ENCODE measurements at places on chromosomes 2 and 18.

DNA sequence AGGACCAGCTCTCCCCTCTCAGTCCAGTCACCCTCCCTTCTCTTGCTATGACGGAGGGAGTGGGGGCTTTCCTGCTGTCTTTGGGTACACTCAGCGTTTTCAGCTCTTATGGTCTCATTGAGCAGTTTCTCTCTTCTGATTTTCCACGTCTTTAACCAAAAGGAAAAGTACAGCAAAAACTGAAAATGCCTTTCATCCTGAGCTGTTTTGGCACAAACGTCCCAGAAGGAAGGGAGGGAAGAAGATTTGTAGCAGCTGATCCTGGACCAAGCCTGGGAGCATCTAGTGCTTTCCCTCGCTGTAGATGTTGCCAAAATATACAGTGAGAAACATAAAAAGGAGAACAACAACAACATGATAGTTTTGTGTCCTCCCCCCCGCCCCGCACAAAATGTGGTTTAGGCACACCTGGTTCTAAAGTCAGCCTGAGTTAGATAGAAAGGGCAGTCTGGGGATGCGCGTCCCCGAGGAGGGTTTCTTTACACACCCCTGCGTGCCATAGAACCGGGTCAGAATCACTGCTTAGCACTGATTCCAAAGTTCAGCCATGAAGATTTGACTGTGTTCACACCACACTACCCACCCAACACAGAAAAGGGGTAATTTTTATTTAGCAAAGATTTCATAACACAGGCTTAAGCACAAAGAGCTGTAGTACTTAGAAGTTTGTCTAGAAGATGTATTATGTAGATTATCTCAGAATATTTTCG, 53.4 kb downstream of the SLC40A1 start:
- no peaks in the 10 kb centered on the region for H3K36me3 ChIP-seq
- H3K27me3 ChIP-seq: no peaks in the 10 kb centered on the region
- H3K4me3 ChIP-seq: no peak overlapping the region
- no peak for DNase-seq

DNA sequence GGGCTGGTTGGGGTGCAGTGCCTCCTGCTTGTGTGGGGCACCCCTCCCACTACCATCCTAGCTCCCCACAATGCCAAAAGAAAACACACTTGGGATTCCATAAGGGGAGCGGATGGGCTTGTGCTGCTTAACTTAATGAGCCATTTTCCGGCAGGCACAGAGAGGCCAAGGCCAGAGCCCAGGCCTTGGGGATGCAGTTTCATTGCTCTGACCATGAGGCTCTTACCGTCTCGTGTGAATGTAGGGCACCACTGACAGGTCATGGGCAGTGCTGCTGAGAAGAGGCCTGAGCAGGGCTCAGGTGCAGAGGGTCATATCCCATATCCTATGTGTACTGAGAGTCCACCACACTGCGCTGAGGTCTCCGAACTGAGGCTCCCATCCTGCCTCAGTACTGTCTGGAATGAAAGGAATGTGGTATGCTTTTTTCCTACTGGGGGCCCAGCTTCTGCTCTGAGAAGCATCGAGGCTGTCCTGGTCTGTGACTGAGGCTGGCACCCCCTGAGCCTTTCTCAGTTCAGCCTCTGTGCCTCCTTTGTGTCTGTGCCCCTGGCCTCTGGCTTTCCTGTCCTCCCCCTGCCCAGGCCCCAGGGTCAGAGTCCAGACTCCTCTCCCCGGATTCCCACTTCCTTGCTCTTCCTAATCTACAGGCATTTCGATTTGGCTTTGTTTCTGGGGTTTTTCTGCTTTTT, 45.2 kb upstream of the MAPRE3 start:
- peaks cover 5% of the 10 kb centered on the region for H3K27me3 ChIP-seq
- H3K4me3 ChIP-seq: no peak overlapping the region
- H3K36me3 ChIP-seq: no peaks in the 10 kb centered on the region
- DNase-seq: no peak

DNA sequence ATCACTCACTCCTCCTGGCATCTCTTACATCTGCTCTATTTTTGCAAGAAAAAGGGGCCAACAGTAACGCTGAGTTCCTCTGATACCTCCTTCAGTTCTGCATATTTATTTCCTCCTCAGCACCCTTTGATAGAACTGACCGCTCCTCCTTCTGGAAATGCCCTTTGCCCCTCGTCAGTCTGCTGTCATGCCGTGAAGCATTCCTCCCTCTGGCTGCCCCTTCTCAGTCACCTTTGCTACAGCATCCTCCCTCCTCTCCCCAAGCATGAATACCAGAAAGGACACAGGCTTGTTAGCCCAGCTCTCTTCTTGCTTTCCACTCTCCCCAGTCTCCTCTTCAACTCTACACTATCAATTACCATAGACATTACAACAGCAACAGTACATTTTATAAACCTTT, 135.4 kb downstream of the NBAS start:
- H3K4me1 ChIP-seq: no peaks in the 10 kb centered on the region
- H3K27me3 ChIP-seq: no peaks in the 10 kb centered on the region
- no peak for DNase-seq
- H3K27ac ChIP-seq: no peak overlapping the region
- H3K36me3 ChIP-seq: peaks cover 7% of the 10 kb centered on the region

GRCh38 chr2:207183506-207183905, 17.8 kb upstream of the KLF7 start:
- H3K4me1 ChIP-seq: no peaks in the 10 kb centered on the region
- no peaks in the 10 kb centered on the region for H3K27me3 ChIP-seq
- no peak overlapping the region for H3K4me3 ChIP-seq
- no peaks in the 10 kb centered on the region for H3K36me3 ChIP-seq
- no peak for DNase-seq
- H3K27ac ChIP-seq: no peak overlapping the region

GRCh38 chr2:166184789-166185188, 57.0 kb upstream of the SCN1A start:
- no peak overlapping the region for H3K27ac ChIP-seq
- no peaks in the 10 kb centered on the region for H3K4me1 ChIP-seq
- no peak overlapping the region for H3K4me3 ChIP-seq
- no peaks in the 10 kb centered on the region for H3K27me3 ChIP-seq

DNA sequence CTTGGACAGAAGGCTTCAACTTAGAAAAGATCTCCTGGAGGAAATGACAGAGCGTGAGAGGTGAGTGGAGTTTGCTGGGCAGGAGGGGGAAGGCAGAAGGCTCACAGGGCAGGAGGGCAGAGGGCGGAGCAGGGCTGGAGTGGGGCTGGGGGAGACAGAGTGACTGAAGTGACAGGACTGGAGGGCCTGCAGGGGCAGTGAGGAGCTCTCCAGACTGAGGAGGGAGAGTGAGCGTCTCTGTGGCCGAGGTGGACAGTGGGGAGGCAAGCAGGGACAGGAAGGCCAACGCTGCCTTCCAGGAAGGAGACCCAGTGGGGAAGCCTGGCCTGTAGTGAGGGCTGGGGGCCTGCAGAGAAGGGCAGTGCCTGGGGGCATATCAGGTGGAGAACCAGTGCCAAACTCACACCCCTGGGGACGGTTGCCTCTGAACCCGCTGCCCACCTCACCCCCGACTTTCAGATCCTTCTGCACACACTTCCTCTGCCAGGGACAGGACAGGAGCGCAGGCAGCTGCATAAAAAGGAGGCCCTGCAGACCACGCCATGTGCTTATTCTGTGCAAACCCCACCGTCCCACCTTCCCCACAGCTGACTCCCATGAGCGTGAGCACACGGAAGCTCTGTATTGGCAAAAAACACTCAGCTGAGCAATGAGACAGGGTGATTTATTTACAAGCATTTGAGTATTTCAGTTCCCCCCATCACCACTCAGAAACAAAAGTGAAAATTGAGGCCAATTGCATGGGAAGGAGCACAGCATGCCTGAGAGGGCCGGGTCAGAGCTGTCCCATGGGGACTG, 244.3 kb downstream of the FAM210A start:
- H3K4me1 ChIP-seq: no peaks in the 10 kb centered on the region
- no peak for DNase-seq
- H3K4me3 ChIP-seq: no peak overlapping the region
- no peak overlapping the region for H3K27ac ChIP-seq
- H3K36me3 ChIP-seq: no peaks in the 10 kb centered on the region

GRCh38 chr2:18297534-18298058, 262.9 kb downstream of the RDH14 start:
- no peak overlapping the region for H3K4me3 ChIP-seq
- H3K27ac ChIP-seq: no peak overlapping the region

DNA sequence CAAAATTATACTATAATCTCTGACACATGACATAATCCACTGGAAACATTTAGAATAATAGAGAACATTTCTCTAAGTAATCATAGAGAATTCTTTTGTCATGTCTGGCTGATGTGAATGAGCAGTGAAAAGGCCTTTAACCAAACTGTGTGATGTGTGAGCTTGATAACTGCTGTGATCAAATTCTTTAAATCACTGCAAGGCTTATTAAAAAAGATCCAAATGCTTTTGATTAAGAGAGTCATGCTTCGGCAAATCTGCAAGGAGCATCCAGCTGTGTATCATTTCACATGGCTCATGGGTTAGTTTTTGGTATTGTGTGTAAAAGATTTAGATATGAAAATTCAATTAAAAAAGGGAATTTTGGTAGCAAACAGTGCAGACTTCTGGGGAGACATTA, 58.6 kb upstream of the TFPI start:
- H3K36me3 ChIP-seq: no peaks in the 10 kb centered on the region
- H3K27ac ChIP-seq: no peak overlapping the region
- no peak overlapping the region for H3K4me3 ChIP-seq
- peaks cover 9% of the 10 kb centered on the region for H3K4me1 ChIP-seq
- H3K27me3 ChIP-seq: no peaks in the 10 kb centered on the region
- no peak for DNase-seq

- no peaks in the 10 kb centered on the region for H3K27me3 ChIP-seq
- no peaks in the 10 kb centered on the region for H3K4me1 ChIP-seq
- H3K4me3 ChIP-seq: no peak overlapping the region
- H3K36me3 ChIP-seq: no peaks in the 10 kb centered on the region
- no peak overlapping the region for H3K27ac ChIP-seq
These were observed 187.2 kb downstream of the INO80D start for GRCh38 chr2:205898744-205899143.

DNA sequence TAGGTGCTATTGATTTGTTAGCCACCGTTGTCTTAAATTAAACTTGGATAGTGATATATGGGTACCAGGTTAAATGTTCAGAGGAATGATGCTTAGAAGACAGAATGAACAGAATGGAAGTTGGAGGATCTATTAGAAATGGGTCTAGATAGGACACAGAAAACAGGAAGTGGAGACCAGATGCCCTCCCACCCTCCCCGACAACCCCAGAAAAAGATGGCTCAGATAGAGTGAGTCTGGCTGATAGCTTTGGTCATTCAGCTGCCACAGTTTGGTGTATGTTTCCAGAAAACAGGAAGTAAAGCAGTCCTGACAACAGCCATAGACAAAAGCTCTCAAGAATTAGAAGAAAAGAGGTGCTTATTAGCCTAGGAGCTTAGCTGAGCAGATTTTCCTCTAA, 71.5 kb upstream of the DSG1 start:
- H3K36me3 ChIP-seq: no peaks in the 10 kb centered on the region
- DNase-seq: no peak
- H3K4me1 ChIP-seq: no peaks in the 10 kb centered on the region
- no peak overlapping the region for H3K27ac ChIP-seq
- no peaks in the 10 kb centered on the region for H3K27me3 ChIP-seq

- no peak overlapping the region for H3K4me3 ChIP-seq
- no peak overlapping the region for H3K27ac ChIP-seq
- H3K27me3 ChIP-seq: no peaks in the 10 kb centered on the region
- H3K36me3 ChIP-seq: no peaks in the 10 kb centered on the region
- DNase-seq: no peak
- H3K4me1 ChIP-seq: peaks cover 54% of the 10 kb centered on the region
These were observed 165.6 kb downstream of the SEPTIN10 start for GRCh38 chr2:109448207-109448606.

DNA sequence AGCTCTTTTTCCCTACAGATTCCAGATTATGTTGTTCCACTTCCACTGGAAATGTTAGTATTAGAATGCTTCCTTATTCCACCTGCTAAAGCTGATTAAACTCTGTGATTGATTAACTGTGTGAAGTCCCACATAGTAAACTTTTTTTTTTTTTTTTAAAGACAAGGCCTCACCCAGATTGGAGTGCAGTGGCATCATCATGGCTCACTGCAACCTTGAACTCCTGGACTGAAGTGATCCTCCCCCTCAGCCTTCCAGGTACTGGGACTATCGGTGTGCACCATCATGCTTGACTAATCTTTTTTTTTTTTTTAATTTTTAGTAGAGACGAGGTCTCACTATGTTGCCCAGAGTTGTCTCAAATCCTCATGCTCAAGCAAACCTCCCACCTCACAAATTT, 108.5 kb upstream of the RBMS1 start:
- no peaks in the 10 kb centered on the region for H3K36me3 ChIP-seq
- H3K4me1 ChIP-seq: no peaks in the 10 kb centered on the region
- no peak overlapping the region for H3K4me3 ChIP-seq
- no peak overlapping the region for H3K27ac ChIP-seq
- no peak for DNase-seq
- no peaks in the 10 kb centered on the region for H3K27me3 ChIP-seq

DNA sequence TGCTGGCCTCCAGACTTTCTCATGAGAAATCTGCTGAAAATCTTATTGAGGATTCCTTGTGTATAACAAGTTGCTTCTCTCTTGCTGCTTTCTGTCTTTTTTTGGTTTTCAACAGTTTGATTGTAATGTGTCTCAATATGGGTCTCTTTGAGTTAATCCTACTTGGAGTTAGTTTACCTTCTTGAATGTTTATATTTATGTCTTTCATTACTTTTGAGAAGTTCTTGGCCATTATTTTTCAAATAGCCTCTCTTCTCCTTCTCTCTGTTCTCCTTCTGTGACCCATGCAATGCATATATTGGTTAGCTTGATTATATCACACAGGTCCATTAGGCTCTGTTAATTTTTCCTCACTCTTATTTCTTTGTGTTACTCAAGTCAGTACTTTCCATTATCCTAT, 67.4 kb upstream of the ADAM23 start:
- H3K27ac ChIP-seq: no peak overlapping the region
- no peak for DNase-seq
- no peaks in the 10 kb centered on the region for H3K27me3 ChIP-seq
- peaks cover 10% of the 10 kb centered on the region for H3K4me1 ChIP-seq

DNA sequence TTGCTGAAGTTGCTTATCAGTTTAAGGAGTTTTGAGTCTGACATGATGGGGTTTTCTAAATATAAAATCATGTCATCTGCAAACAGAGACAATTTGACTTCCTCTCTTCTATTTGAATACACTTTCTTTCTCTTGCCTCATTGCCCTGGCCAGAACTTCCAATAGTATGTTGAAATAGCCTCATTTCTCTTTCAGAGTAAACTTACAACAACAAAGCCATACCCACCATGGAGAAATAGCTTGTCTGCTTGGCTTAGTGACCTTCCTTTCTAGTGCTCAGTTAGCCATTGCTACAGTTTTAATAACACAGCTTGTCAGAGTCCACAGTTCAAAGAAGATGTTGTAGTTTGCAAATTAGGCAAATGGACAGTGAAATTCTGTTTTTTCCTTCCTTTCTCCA, 228.0 kb downstream of the ETAA1 start:
- H3K4me3 ChIP-seq: no peak overlapping the region
- no peak for DNase-seq
- no peaks in the 10 kb centered on the region for H3K36me3 ChIP-seq
- H3K27ac ChIP-seq: no peak overlapping the region
- H3K4me1 ChIP-seq: no peaks in the 10 kb centered on the region
- no peaks in the 10 kb centered on the region for H3K27me3 ChIP-seq
